A549 treated with DMSO at 1 μM for 4 hours (cell line): ENCODE measurements at places on chromosomes 13 and 19. TPM values are rescaled to one million over a fixed set of nuclear protein-coding genes. Genes with fewer than 3 reads are reported as not detected.

Gene KLK13
- total RNA-seq = 0.14 to 0.37 TPM in 2 of 5 replicates, not detected in the others

Gene KLF1
- total RNA-seq = 0.06 TPM in 1 of 5 replicates, not detected in the others

Gene NLRP5
- total RNA-seq = not detected in 5 replicates

Gene ITGBL1
- total RNA-seq = 1.0 to 2.0 TPM (median 1.8 TPM) in 5 replicates

Gene DCLK1
- 0.76 to 1.4 TPM (median 1.2 TPM) in 5 replicates for total RNA-seq

Gene PSG6
- 0.06 to 0.13 TPM in 2 of 5 replicates, not detected in the others for total RNA-seq

Gene ALOX5AP
- 2.4 to 2.8 TPM (median 2.7 TPM) in 5 replicates for total RNA-seq

Gene FLT1
- total RNA-seq = 0.05 TPM in 1 of 5 replicates, not detected in the others

Gene ICAM3
- total RNA-seq = 5.6 to 10.2 TPM (median 8.8 TPM) in 5 replicates

Gene TTC9B
- 0.26 to 0.61 TPM (median 0.51 TPM) in 5 replicates for total RNA-seq

Gene ENOX1
- 0.53 to 0.91 TPM (median 0.70 TPM) in 5 replicates for total RNA-seq

Gene MYPOP
- 5.3 to 10.7 TPM (median 9.4 TPM) in 5 replicates for total RNA-seq

Gene CLEC17A
- not detected in 5 replicates for total RNA-seq
